Activated T-cell treated with anti-CD3 and anti-CD28 coated beads for 4 hours (primary cell): ENCODE measurements at places on chromosomes 11 and 22.

GRCh38 chr11:69915501-69916250 is 96.5 kb upstream of the FGF3 start:
- no peak for DNase-seq

DNA sequence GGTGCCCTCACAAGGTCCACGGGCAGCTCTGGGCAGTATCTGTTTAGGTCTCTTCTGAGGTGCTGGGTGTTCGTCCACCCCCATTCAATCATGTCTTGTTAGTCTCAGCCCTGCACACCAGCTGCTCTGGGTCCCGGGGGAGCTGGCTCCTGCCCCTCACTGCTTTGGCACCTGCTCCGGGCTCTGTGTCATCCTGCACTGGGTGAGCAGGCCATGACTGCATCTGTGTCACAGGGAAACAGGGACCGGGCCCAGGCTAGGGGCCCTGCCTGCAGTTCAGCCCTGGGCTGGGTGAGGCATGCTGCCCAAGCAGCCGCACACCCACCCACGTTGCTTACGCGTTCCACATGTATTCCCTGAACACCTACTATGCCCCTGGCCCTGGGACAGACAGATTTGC is 43.9 kb downstream of the ELFN2 start:
- no peak for DNase-seq

- DNase-seq = no peak
Observed at GRCh38 chr11:64004590-64004984, 18.3 kb downstream of the OTUB1 start.

GRCh38 chr11:13229136-13229535 is 48.5 kb upstream of the BMAL1 start:
- no peak for DNase-seq

- no peak for DNase-seq
Observed at GRCh38 chr11:111183706-111184105, 61.8 kb upstream of the POU2AF2 start.

- no peak for DNase-seq
Observed at GRCh38 chr11:125250318-125251213, 86.0 kb downstream of the PKNOX2 start.

GRCh38 chr11:47566149-47566698 is 825 bp downstream of the PTPMT1 start:
- no peak for DNase-seq

- no peak for DNase-seq
Observed at GRCh38 chr11:95674657-95675358, 114.8 kb downstream of the FAM76B start.

GRCh38 chr22:50002791-50003190 is 9.8 kb downstream of the IL17REL start:
- no peak for DNase-seq
